ENCODE measurements at places on chromosomes 3 and 15. TPM values are rescaled to one million over a fixed set of nuclear protein-coding genes. Genes with fewer than 3 reads are reported as not detected.
A peak's percentile ranks its signal among the peaks of the same experiment; 100 is the strongest.

DNA sequence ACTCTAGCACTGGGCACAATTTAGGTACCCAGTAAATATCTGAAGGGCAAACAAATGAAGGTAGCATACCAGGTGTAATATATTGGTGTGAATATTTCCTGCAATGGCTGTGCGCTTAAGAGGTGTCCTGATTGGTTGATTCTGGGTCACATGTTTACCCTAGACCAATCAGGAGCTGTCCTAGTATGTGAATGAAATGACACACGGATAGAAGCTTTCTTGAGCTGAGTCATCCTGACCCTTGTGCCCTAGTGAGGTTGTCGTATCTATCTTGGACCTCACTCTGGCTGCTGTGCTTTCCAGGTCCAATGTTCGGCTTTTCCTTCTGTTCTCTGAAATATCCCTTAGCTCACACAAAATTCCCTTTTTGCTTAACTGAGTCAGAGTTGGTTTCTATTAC lies 58.1 kb upstream of the FOXP1 start:
- DNase-seq = peak; percentile 10
- no peaks in the 10 kb centered on the region for H3K36me3 ChIP-seq
- H3K27me3 ChIP-seq = no peaks in the 10 kb centered on the region
- H3K4me1 ChIP-seq = no peaks in the 10 kb centered on the region
- H3K4me3 ChIP-seq = no peak overlapping the region

- H3K4me1 ChIP-seq = no peaks in the 10 kb centered on the region
- no peaks in the 10 kb centered on the region for H3K36me3 ChIP-seq
- H3K4me3 ChIP-seq = no peak overlapping the region
- H3K27ac ChIP-seq = no peak overlapping the region
Observed at GRCh38 chr15:95108673-95109072, 877.3 kb downstream of the MCTP2 start.

DNA sequence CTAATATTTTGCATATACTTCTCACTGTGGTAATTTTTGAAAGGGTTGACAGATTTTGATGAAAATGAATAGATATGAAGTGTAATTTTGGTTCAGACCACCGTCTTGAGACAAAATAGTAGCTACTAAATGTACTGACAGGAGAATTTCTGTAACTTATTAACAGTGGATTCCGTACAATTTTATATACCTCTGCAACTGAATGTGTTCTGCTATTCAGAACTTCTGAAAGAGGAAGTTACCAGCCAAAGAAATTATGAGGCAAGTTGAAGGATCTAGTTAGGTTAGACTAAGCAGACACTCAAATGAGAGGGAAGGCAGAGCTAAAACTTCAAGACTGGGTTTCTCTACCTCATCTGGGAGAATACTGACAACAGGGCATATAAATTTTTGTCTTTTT lies 29.4 kb downstream of the GAP43 start:
- H3K4me3 ChIP-seq = no peak overlapping the region
- H3K36me3 ChIP-seq = no peaks in the 10 kb centered on the region
- no peak for DNase-seq
- H3K27ac ChIP-seq = no peak overlapping the region

DNA sequence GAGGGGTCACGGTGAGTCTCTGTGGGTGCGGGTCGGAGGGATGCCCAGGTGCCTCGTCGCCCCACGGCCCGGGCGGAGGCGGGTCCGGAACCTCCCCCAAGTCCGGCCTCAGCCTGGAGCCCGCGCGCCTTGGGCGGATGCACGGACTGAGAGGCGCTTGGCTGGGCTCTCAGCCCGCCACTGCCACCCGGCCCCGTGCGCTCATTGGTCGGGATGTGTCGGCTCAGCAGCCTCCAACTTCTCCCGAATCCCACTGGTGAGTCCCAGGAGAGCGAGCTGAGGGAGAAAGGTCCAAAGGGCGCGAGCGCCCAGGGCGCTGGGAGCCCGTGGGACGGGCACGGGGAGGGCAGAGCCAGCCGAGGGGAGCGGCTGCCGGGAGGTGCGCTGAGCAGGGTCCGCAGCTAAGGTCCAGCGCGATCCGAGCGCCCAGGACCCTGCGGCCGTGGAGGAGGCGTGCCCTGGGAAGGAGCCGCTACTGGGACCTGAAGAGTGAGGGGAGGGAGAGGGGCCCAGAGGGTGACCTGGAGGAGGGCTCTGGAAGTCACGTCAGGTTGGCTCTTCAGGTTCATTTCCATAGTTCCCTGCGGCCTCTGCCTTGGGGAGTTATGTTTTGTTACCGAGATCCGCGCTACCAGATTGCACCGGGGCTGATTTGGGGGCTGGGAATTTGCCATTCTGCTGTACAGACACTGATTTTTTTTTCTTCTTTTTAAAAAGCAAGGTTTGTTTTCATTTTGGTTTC lies at the start of gene MME:
TSS of gene MME (plus strand) at position 574 of the 742 bp plus-strand sequence. CDS start 3,849 bp downstream, outside the sequence.
- no peaks in the 10 kb centered on the region for H3K36me3 ChIP-seq
- no peak within 1 kb of the TSS for H3K4me3 ChIP-seq
- no peaks in the 10 kb centered on the region for H3K4me1 ChIP-seq
- DNase-seq = no peak
- H3K27ac ChIP-seq = no peak within 1 kb of the TSS

DNA sequence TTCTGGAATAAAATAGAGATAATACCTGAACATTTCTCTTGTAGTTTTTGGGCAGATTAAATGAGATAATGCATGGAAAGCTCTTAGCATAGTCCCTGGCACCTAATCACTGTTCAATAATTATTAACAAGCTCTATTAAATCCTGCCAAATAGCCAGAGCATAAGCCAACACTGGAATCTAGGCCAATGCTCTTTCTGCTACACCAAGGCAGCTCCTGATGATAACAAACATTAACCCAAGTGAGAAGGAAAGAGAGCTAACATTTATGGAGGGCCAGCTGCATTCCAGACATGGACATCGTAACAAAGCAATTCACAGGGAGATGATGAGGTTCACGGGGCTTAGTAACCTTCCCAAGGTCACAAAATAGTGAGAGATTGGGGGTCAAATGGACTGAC lies 23.3 kb downstream of the LARP6 start:
- no peaks in the 10 kb centered on the region for H3K27me3 ChIP-seq

- no peaks in the 10 kb centered on the region for H3K27me3 ChIP-seq
- no peaks in the 10 kb centered on the region for H3K4me1 ChIP-seq
- no peak overlapping the region for H3K4me3 ChIP-seq
- H3K27ac ChIP-seq = no peak overlapping the region
Observed at GRCh38 chr15:70436428-70436827, 326.9 kb downstream of the UACA start.

- no peaks in the 10 kb centered on the region for H3K27me3 ChIP-seq
- H3K27ac ChIP-seq = no peak overlapping the region
- no peak overlapping the region for H3K4me3 ChIP-seq
- no peaks in the 10 kb centered on the region for H3K4me1 ChIP-seq
Observed at GRCh38 chr3:188106887-188107830, 46.8 kb upstream of the LPP start.

DNA sequence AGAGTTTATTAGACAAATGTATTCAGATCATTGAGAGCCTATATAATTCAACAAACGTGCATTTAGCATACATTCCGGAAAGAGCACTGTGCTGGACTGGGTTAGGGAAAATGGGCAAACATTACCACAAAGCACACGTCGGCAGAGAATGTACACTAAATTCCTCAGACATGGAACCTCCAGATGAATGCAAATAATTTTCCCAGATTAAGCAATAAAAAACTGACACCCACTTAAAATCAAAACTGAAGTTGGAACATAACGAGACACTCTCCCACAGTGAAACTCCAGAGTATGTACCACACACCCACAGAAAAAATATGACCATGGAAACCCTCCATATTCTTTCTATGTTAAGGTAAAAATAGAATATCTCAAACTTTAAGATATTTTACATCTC lies 4.8 kb downstream of the SECISBP2L start:
- H3K4me3 ChIP-seq = no peak overlapping the region
- H3K36me3 ChIP-seq = no peaks in the 10 kb centered on the region
- peaks cover 19% of the 10 kb centered on the region for H3K4me1 ChIP-seq

DNA sequence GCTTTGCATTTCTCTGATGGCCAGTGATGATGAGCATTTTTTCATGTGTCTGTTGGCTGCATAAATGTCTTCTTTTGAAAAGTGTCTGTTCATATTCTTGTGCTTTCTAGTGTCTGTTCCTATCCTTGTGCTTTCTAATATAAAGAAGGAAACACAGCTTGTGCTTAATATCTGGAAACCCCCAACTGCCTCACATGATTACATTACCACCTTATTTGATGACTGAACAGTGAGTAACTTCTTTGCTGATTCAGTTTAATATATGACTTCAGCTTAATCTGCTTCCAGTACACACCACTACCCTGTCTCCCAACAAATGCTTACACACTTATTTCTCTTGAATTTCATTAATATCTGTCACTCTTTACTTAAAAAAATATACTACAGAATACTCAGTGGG lies 835.1 kb downstream of the EDEM1 start:
- no peak overlapping the region for H3K27ac ChIP-seq
- H3K4me3 ChIP-seq = no peak overlapping the region
- no peaks in the 10 kb centered on the region for H3K36me3 ChIP-seq
- DNase-seq = no peak
- H3K4me1 ChIP-seq = no peaks in the 10 kb centered on the region

GRCh38 chr15:31260646-31261265 lies 65.9 kb upstream of the KLF13 start:
- H3K27me3 ChIP-seq = no peaks in the 10 kb centered on the region
- no peak overlapping the region for H3K4me3 ChIP-seq
- no peak overlapping the region for H3K27ac ChIP-seq
- H3K36me3 ChIP-seq = no peaks in the 10 kb centered on the region
- no peak for DNase-seq
- H3K4me1 ChIP-seq = peaks cover 3% of the 10 kb centered on the region

- no peak overlapping the region for H3K4me3 ChIP-seq
- no peak overlapping the region for H3K27ac ChIP-seq
- H3K27me3 ChIP-seq = no peaks in the 10 kb centered on the region
- H3K4me1 ChIP-seq = no peaks in the 10 kb centered on the region
Observed at GRCh38 chr3:38067508-38068233, 28.7 kb downstream of the DLEC1 start.

Gene ECE2
- not detected for total RNA-seq

Gene APOD
- 0.76 TPM for total RNA-seq

Gene EBLN2
- 5.1 TPM for total RNA-seq
